ENCODE measurements at places on chromosomes 2 and 18.

DNA sequence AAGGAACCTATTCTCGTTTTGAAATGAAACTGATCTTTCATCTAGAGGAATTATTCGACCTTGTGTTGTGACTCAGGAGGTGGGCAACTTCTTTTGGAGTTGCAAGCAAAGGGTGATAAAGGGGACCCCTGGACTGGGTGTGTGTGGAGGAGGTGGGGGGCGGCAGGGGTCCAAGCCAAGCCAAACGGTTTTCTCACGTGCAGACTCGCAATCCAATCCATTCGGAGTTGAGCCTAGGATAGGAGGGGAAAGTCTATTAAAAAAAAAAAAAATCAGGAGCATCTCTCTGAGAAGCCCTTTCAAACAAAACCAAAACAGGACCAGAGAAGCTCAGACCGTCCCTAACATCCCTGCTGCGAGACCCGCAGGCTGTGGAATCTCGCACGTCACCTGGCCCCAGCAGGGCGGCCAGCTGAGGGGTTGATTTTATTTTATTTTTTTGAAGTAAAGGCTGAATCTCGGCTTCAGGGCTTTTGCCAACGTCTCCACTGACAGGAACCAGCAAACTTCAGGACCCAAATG is 3.7 kb upstream of the ZEB2 start:
- peak overlapping the region; percentile 82 for H3K4me3 ChIP-seq
- H3K27ac ChIP-seq, result peak overlapping the region; percentile 46
- peaks cover 10% of the 10 kb centered on the region for H3K4me1 ChIP-seq
- H3K27me3 ChIP-seq, result peaks cover 31% of the 10 kb centered on the region
- peaks cover 7% of the 10 kb centered on the region for H3K36me3 ChIP-seq
- ATAC-seq, result peak; percentile 24

GRCh38 chr2:196266855-196267254 is 95.5 kb upstream of the STK17B start:
- no peaks in the 10 kb centered on the region for H3K36me3 ChIP-seq
- no peak overlapping the region for H3K27ac ChIP-seq
- ATAC-seq, result no peak
- H3K27me3 ChIP-seq, result no peaks in the 10 kb centered on the region

GRCh38 chr2:6952101-6952500 is 34.9 kb downstream of the RNF144A start:
- ATAC-seq, result no peak
- H3K4me1 ChIP-seq, result no peaks in the 10 kb centered on the region
- no peaks in the 10 kb centered on the region for H3K27me3 ChIP-seq
- no peak overlapping the region for H3K4me3 ChIP-seq
- H3K36me3 ChIP-seq, result peaks cover 14% of the 10 kb centered on the region

GRCh38 chr18:61496374-61496773 is 163.1 kb downstream of the CDH20 start:
- H3K27ac ChIP-seq, result no peak overlapping the region
- H3K4me3 ChIP-seq, result no peak overlapping the region
- no peak for ATAC-seq
- H3K36me3 ChIP-seq, result no peaks in the 10 kb centered on the region
- H3K4me1 ChIP-seq, result no peaks in the 10 kb centered on the region

GRCh38 chr2:96142217-96143113 is 2.8 kb downstream of the DUSP2 start:
- H3K4me1 ChIP-seq, result peaks cover 10% of the 10 kb centered on the region
- H3K27me3 ChIP-seq, result no peaks in the 10 kb centered on the region
- peak overlapping the region; percentile 93 for H3K4me3 ChIP-seq
- ATAC-seq, result peak; percentile 7
- peak overlapping the region; percentile 94 for H3K27ac ChIP-seq

DNA sequence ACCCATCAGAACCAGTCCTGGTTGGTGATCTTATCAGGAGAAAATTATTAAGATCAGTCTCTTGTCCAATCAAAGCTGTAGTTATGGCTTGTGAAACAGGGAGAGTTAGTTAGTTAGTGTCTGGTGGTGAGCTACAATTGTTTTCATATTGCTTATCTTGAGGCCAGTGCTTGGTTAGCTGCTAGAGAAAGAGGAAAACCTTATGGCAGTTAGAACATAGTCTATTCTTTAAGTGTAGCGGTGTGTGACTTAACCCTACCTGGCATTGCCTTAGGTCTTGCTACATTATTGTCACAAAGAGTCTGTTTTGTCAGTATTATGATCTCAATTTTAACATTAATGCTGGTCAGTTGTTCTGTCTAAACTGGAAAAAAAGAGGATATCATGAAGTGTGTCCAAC is 11.5 kb upstream of the ABCA12 start:
- H3K27ac ChIP-seq, result no peak overlapping the region
- no peaks in the 10 kb centered on the region for H3K36me3 ChIP-seq
- H3K27me3 ChIP-seq, result no peaks in the 10 kb centered on the region
- H3K4me1 ChIP-seq, result no peaks in the 10 kb centered on the region
- ATAC-seq, result no peak

DNA sequence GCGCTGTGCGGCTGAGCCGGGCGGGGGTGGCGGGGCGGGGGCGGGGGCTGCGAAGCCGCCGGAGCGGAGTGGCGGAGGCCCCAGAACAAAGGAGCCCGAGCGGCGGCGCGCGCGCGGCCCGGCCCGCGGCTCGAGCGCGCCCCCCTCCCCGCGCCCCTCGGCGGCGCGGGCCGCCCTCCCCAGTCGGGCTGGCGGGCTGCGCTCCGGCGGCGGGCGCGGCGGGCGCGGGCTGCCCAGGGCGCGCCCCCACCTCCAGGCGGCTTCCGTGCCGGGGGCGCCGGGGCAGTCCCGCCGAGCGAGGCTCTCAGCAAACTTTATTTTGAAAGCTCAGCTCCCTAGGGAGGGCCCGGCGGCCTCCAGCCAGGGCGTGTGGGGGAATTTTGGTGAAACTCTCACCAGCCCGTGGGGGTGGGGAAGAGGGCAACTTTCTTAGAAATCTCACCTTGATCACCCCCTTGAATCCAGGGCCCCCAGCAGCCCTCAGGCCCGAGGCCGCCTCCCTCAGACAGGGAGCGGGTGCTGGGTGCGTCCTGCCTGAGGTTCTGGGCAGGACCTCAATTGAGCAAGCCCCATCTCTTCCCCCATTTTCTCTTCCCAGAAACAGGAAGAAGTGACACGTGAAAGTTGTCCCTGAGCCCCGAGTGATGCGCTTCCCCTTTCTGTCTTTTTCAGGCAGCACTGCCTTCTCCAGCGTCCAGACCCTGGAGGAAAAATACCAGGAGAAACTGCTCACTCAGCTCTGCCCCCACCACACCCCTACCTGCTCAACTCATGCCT is 786 bp downstream of the TET3 start:
- peak overlapping the region; percentile 97 for H3K4me3 ChIP-seq
- H3K27me3 ChIP-seq, result no peaks in the 10 kb centered on the region
- H3K4me1 ChIP-seq, result peaks cover 43% of the 10 kb centered on the region
- H3K27ac ChIP-seq, result peak overlapping the region; percentile 65
- peak; percentile 65 for ATAC-seq

- ATAC-seq, result no peak
- no peaks in the 10 kb centered on the region for H3K4me1 ChIP-seq
- no peak overlapping the region for H3K4me3 ChIP-seq
- H3K27me3 ChIP-seq, result peaks cover 8% of the 10 kb centered on the region
- H3K36me3 ChIP-seq, result no peaks in the 10 kb centered on the region
- H3K27ac ChIP-seq, result no peak overlapping the region
Measured at GRCh38 chr18:991441-991840, 86.8 kb downstream of the ADCYAP1 start.

GRCh38 chr2:172930871-172931255 is 144.8 kb upstream of the MAP3K20 start:
- H3K4me3 ChIP-seq, result no peak overlapping the region
- H3K27me3 ChIP-seq, result peaks cover 17% of the 10 kb centered on the region
- H3K4me1 ChIP-seq, result peaks cover 4% of the 10 kb centered on the region
- H3K36me3 ChIP-seq, result no peaks in the 10 kb centered on the region

GRCh38 chr2:10239561-10239967 is 63.1 kb upstream of the HPCAL1 start:
- H3K27me3 ChIP-seq, result no peaks in the 10 kb centered on the region
- no peaks in the 10 kb centered on the region for H3K36me3 ChIP-seq
- no peak overlapping the region for H3K27ac ChIP-seq

- H3K4me1 ChIP-seq, result no peaks in the 10 kb centered on the region
- ATAC-seq, result no peak
- no peaks in the 10 kb centered on the region for H3K36me3 ChIP-seq
- H3K4me3 ChIP-seq, result no peak overlapping the region
- H3K27me3 ChIP-seq, result no peaks in the 10 kb centered on the region
- H3K27ac ChIP-seq, result no peak overlapping the region
Measured at GRCh38 chr2:207879536-207879935, 109.8 kb upstream of the FZD5 start.

- no peak overlapping the region for H3K4me3 ChIP-seq
- no peaks in the 10 kb centered on the region for H3K4me1 ChIP-seq
- H3K27ac ChIP-seq, result no peak overlapping the region
- ATAC-seq, result no peak
- peaks cover 16% of the 10 kb centered on the region for H3K27me3 ChIP-seq
- H3K36me3 ChIP-seq, result no peaks in the 10 kb centered on the region
Measured at GRCh38 chr18:376311-376710, 108.5 kb upstream of the THOC1 start.

GRCh38 chr2:23146011-23146410 is 239.0 kb upstream of the KLHL29 start:
- H3K4me1 ChIP-seq, result no peaks in the 10 kb centered on the region
- H3K4me3 ChIP-seq, result no peak overlapping the region
- H3K27ac ChIP-seq, result no peak overlapping the region
- H3K36me3 ChIP-seq, result no peaks in the 10 kb centered on the region
- no peak for ATAC-seq
- H3K27me3 ChIP-seq, result peaks cover 13% of the 10 kb centered on the region

- H3K4me3 ChIP-seq, result no peak overlapping the region
- no peaks in the 10 kb centered on the region for H3K4me1 ChIP-seq
- no peaks in the 10 kb centered on the region for H3K27me3 ChIP-seq
Measured at GRCh38 chr18:6363216-6363615, 51.5 kb downstream of the L3MBTL4 start.

GRCh38 chr2:234491281-234491680 is 5.6 kb downstream of the ARL4C start:
- H3K27me3 ChIP-seq, result no peaks in the 10 kb centered on the region
- peaks cover 66% of the 10 kb centered on the region for H3K36me3 ChIP-seq
- peak; percentile 7 for ATAC-seq

GRCh38 chr2:206424134-206424533 is 19.2 kb upstream of the ADAM23 start:
- H3K27me3 ChIP-seq, result peaks cover 3% of the 10 kb centered on the region
- no peaks in the 10 kb centered on the region for H3K36me3 ChIP-seq
- H3K27ac ChIP-seq, result no peak overlapping the region
- H3K4me1 ChIP-seq, result no peaks in the 10 kb centered on the region
- no peak for ATAC-seq
- H3K4me3 ChIP-seq, result no peak overlapping the region

DNA sequence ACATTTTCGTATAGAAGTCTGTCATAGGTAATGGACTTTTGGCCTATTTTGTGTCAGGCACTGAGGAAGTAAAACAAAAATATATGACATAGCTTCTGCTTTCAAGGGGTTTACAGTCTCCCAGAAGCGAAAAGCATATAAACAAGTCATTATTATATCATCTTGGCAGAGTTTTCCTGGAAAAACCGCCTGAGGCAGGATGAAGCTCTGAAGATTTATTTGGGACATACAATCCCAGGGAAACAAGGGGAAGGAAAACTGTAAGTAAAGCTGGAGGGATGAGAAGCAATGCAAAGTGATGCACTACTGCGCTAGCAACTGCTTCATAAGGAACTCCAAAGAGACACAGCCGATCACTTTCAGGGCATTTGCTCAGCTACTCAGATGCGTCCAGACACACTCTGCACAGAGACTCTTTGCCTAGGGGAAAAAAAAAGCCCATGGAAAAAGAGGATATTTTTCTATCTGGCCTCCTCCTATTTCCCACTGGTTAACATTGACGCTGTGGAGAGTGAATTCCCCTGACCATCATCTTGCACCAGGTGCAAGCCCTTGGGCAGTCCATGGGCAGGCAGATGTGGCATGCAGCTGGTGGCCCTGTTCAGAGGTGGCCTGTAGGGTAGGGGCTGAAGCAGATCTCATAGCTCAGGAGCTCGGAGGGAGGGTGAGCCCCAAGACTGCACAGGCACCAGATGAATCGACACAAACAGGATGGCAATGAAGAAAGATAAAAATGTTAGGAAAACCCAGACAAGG is 158.1 kb downstream of the METTL4 start:
- no peaks in the 10 kb centered on the region for H3K4me1 ChIP-seq
- no peak overlapping the region for H3K4me3 ChIP-seq
- peaks cover 14% of the 10 kb centered on the region for H3K27me3 ChIP-seq
- no peaks in the 10 kb centered on the region for H3K36me3 ChIP-seq
- ATAC-seq, result no peak
- H3K27ac ChIP-seq, result no peak overlapping the region

GRCh38 chr2:186573531-186573930 is 16.3 kb upstream of the ITGAV start:
- no peak overlapping the region for H3K27ac ChIP-seq
- H3K27me3 ChIP-seq, result peaks cover 5% of the 10 kb centered on the region
- no peaks in the 10 kb centered on the region for H3K36me3 ChIP-seq
- H3K4me3 ChIP-seq, result no peak overlapping the region

GRCh38 chr2:10267036-10267435 is 35.7 kb upstream of the HPCAL1 start:
- peaks cover 4% of the 10 kb centered on the region for H3K4me1 ChIP-seq
- peaks cover 1% of the 10 kb centered on the region for H3K27me3 ChIP-seq
- ATAC-seq, result no peak
- H3K36me3 ChIP-seq, result no peaks in the 10 kb centered on the region

GRCh38 chr18:75198036-75198435 is 10.9 kb downstream of the PTGR3 start:
- H3K36me3 ChIP-seq, result peaks cover 22% of the 10 kb centered on the region
- no peak overlapping the region for H3K27ac ChIP-seq
- ATAC-seq, result no peak

DNA sequence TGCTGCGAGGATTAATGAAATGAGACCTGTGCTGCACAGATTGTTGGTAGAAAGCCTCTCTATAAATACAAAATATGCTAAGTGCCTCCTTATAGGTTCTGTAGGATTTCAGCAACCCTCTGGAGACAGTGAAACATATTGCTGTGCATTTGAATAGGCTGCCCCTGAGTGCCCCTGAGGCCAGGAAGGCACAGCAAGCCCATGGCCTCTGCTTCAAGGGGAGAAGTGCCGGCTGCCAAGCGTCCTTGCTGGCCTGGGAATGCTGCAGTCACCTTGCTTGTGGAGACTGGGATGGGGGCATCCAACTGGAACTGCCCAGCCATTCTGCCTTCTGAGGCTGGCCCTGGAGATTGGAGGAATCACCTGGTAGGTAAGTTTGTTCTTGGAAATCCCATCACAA is 397.2 kb upstream of the SMIM21 start:
- no peak overlapping the region for H3K4me3 ChIP-seq
- no peak for ATAC-seq
- no peak overlapping the region for H3K27ac ChIP-seq
- peaks cover 12% of the 10 kb centered on the region for H3K27me3 ChIP-seq
- H3K4me1 ChIP-seq, result no peaks in the 10 kb centered on the region

Data from activated T-helper 17 cell treated with anti-CD3 and anti-CD28 coated beads, Interleukin-2, amount 50 U/mL, for 72 hours (primary cell).